ENCODE measurements at places on chromosomes 5 and 9.

DNA sequence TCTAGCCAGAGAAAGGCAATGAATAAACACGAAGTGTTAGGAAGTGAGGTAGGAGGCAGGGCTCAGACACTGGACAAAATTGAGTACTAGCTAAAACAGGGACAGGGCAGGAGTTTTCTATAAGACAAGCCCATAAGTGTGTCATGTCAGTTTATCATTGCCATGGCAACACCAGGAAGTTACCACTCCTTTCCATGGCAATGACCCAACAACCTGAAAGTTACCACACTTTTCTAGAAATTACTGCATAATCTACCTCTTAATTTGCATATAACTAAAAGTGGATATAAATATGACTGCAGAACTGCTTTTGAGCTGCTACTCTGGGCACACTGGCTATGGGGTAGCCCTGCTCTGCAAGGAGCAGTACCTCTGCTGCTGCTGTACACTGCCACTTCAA, 442.5 kb upstream of the COX7C start:
- no peak for DNase-seq

DNA sequence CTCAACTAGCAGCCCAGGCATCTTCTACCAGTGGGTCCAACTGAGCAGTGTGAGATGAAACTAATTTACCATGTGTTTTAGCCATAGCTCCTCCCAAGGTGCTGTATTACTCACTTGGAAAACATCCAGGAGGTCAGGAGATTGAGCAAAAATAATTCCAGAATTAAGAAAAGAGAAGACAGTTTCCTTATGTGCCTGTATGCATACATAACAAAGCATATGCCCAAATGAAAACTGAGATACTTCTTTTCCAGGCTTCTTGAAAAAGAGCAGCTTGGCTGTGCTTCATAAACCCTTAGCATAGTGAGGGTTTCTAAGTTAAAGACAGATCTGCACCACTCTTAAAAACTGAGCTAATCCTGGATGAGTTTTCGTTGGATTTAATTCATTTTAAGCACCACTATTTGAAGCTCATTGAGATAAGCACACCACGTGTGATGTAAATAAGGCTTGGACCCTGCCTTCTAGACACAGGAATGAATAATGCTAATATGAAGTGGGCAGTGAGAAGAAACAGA, 119.4 kb downstream of the ADAMTS12 start:
- no peak for DNase-seq

DNA sequence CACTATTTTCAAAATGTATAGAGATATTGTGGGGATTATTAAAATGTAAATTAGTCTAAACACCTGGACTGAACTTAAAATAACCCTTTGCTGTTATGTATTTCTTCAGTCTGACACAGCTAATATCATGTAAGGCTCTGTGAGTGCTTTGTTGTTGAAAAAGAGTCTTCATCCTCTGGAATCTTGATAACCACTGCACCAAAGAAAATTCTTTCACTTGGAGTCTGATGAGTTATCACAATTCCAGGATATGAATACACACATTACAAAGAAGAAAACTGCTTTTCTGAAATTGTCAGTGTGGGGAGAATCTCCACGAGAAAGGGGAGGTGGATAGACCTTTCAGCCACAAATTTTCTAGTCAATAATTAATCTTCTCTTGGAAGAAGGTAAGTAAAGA, 42.3 kb upstream of the TARS1 start:
- DNase-seq: no peak

DNA sequence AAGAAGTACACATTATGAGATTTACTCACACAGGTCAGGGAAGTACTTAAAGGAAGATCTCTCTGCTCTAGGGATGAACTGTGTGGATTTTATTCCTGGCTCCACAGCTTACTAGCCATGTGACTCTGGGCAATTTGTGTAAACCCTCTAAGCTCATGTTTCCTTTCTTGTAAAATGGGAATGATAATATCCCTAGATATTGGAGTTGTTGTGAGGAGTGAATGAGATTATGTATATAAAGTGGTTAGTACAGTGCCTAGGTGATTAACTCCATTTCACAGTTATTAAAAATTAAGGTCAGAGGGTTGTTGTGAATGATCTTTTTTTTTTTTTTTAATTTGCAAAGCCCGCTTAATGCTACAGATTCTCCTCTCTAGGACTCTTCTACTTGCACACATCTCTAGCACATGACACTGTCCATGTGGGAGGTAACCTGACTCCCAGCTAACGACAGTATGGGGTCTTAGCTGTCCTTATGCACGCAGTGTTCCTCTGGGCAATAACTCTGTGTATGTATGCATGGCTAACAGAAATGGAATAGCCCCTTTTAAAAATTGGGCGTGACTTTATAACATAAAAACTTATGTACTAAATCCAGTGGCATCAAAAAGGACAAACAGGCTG, 23.9 kb upstream of the MYOT start:
- no peak for DNase-seq

DNA sequence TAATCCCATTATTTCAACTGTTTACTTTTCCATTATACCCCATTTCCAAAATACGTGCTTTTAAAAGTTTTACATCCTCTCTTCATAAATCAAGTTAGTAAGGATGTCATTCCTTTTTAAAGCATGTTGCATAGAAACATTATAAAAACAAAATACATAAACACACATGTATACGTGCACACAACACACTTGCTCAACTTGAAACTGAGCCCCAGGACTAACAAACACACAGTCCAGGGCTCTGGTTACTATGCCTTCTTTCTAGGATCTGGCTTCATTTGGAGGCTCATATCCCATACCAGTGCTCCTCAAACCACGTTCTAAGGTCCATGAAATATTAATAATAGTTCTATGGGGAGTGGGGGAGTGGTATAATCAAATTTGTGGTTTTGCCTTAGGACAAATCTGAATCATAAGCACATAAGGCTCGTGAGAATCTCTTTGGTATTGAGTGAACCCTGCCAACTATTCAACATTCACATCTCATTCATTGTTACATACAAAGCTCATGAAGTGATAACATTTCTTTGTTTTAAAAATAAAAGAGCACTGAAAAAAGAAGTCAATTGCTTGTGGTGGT, 55.2 kb downstream of the NFIB start:
- DNase-seq: no peak

- DNase-seq: no peak
These were observed 1056.5 kb upstream of the EDIL3 start for GRCh38 chr5:85441156-85441555.

GRCh38 chr5:174313615-174314014, 268.1 kb downstream of the NSG2 start:
- no peak for DNase-seq

DNA sequence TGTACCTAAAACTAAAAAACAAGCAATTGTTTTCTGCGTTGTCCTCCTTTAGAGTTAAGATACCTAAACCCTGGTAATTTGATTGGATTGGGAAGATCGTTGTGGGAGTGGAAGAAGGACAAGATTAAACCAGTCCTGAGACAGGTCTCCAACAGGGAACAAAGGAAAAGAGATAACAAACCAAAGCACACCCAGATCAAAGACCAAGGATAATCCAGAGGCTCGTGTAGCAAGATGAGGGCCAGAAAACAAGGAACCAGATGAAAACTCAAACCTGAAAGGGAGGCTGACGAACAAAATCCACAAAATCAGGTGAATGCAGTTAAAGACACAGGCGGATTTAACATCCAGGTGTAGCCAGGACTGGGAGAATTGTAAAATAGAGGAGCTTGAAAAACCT, 618.1 kb downstream of the SLCO4C1 start:
- no peak for DNase-seq

DNA sequence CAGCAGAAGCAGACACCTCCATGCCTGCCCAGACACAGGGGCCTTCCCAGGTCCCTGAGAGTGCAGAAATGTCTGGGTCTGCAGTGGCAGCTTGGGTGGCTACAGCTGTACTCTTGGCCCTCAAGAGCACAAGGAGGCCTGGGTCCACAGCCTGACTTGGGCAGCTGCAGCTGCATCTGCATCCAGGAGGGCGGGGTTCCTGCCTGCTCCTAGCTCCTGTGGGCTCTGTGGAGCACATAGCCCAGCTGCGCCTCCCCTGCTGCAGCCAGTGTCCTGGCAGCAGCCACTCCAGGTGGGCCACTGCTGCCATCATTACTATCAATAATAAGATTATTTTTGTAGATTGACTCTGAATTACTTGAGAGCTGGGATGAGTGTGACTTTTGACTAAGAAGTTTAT, 162.0 kb upstream of the PTCH1 start:
- no peak for DNase-seq

DNA sequence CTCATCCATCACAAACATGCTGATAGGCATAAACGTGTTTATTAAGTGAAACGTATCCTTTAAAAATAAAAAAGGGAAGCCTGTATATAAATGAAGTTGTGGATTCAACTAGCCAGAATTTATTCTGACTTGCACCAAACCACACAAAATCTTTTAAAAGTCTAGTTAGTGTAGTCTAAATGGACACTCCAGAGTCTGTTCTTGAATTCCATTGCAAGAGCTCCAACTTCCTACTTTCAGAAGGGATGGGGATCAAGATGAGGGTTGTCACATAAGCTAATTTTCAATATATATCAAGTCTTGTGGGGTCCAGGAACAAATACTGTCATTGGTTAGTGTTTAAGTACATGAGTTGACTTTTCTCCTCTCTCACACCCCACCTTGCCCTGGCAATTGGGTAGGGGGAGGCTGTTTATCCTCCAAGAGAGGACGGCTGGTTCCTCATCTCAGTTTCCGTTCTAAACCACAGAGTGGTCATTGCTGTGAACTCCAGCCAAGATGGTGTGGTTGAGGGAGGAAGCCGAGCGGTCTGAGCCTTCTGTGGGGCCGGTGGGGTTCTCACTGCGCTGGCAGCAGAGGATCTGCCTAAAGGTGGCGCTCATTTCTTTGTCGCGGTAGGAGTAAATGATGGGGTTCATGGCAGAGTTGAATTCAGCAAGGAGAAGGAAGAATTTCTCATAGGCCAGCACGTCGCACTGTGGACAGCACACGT, 163.2 kb downstream of the LPAR1 start:
- no peak for DNase-seq

DNA sequence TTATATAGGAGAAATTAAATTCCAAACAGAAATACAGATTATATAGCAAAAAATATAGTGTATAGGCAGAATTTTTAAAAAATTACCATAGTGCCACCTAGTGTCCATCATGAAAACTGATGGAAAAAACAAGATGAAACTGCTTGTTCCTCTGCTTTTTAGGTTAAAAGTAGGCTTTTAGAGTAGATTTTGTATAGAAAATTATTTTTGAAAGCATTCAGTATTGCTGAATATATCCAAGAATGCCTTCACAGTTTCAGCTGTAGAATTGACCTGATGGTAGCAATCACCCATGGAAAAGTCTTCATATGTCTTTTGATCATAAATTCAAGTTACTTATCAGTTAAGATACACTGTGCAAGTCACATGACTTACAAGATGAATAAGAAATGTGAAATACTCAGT, 19.7 kb downstream of the RIOK2 start:
- DNase-seq: no peak
